Substantia nigra (tissue), 51 donors: ENCODE measurements at places on chromosomes 3 and 15.

DNA sequence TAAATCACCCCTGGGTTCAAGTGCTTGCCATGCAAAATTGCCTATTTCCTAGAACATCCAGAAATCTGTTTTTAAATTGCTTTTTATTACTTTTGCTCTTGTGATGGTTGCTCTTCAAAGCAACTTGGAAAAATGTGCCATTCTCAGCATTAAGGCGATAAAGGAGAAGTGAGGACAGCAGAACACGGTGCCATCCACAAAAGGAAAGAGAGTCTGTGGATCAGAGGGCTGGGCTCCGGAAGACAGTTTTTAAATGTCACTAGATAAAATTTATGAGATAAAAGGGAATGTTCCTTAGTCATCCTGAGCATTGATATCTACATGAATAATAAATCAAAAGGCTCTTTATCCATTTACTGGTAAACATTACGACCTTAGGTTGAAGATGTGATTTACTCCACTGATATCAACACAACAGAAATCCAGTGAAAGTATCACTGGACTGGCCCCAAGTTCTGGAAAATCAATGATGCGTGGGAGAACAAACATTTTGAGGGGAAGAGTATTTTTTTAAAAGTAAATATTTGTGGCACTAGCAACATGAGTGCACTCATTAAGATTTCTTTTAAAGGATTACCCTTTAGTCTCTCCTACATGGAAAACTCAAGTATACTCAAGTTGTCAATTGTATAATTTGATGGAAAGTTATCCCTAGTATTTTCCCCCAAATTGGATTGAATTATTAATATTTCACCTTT, 554.7 kb downstream of the FHIT start:
- no peak for DNase-seq

- DNase-seq: no peak
These were observed 203.8 kb downstream of the TPRG1 start for GRCh38 chr3:189375532-189375931.

- DNase-seq: no peak
These were observed 45.9 kb downstream of the CHDH start for GRCh38 chr3:53800041-53800906.

GRCh38 chr3:110027446-110028080, 690.2 kb upstream of the DPPA4 start:
- DNase-seq: no peak

GRCh38 chr3:122003112-122003511, 18.9 kb downstream of the ILDR1 start:
- no peak for DNase-seq

DNA sequence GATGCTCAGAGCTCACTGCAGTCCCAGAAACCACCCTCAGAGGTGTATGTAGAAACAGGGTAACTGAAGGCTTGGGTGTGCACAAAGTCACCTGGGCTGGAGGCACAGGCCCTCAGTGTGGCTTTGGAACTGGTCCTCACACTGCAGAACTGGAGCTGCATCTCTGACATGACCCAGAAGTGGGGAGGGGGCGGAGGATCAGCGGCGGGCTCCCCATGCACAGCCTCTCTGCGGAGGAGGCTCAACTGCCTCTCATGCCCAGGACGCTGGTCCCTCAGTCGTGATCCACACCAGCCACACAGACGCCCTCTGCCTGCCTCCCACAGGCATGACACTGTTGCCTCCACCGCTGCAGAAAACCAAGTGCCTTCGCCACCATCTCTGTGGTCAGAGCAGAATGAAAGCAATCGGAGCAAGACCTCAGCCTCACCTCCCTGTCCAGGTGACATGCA, 73.7 kb downstream of the TM2D3 start:
- DNase-seq: peak; percentile 37

DNA sequence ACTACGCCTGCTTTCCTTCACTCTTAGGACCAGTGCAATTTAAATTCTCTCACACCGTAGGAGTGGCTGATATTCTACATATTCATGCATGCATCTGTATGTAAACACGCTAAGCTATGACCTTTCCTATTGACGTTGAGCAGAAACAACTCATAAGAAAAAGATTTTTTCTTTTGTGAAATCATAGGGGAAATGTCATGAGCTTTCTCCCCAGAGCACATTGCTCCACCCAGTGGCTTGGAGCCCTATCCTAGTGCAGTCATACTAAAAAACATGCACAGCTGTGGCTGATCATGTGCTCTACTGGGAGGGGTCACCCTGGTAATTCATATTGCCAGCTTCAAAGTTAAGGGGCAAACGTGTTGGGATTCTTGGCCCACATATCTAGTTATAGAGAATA, 1.8 kb upstream of the MESD start:
- DNase-seq: peak; percentile 38

GRCh38 chr15:37375519-37375918, 275.2 kb upstream of the MEIS2 start:
- DNase-seq: no peak

DNA sequence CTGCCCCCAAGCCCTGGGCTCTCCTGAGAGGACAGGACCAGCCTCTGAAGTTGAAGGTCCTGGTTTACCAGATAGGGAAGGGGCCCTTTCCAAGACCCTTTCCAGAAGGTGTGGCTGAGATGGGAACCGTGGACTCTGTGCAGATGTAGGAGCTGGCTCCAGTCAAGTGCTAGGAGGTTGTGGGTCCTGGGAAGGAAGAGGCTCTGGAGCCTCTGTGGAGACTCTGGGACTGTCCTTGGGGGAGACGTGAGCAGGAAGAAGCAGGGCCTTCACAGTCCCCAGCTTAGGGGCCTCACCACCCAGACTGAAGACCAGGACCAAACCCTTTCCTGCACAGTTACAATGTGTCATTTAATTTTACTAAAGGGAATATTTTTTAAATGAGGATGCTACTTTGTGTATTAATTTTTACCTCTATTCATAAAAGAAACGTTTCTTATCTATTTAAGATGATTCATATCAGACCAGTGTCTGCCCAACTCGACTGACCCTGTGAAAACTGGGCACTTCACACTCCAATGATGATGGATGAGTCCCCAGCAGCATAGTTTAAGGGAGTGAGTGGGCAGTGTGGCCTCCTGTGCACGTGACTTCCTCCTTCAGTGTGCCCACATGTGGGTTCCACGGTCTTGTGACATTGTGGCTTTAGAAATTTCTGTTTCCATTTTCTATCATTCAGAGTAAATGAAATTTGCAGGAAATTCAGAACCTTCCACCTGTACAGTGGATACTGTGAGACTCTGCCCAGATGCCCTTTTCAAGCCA, 10.9 kb downstream of the CCR5AS start:
- no peak for DNase-seq

GRCh38 chr3:52208556-52208955, 10.6 kb downstream of the ALAS1 start:
- DNase-seq: no peak

GRCh38 chr3:141242377-141243092, 10.9 kb downstream of the PXYLP1 start:
- DNase-seq: no peak

GRCh38 chr3:70180664-70181063, 131.8 kb downstream of the MDFIC2 start:
- no peak for DNase-seq

DNA sequence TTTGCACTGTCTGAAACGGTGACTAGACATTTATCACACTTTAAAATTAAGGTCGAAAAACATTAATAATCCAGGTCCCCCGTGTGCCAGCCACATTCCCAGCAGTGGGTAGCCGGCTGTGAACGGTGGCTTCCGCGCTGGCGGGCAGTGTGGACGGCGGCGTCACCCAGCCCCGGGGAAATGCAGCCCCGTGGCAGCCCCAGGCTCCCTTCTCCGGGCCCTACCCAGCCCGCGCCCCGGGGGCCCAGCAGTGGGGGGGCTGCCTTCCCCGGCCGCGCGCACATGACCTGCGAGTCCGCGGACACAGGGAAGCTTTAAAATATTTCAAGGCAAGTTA, 25.3 kb downstream of the GABRA5 start:
- DNase-seq: no peak

GRCh38 chr15:83365370-83365938, 81.0 kb upstream of the BNC1 start:
- peak; percentile 47 for DNase-seq

DNA sequence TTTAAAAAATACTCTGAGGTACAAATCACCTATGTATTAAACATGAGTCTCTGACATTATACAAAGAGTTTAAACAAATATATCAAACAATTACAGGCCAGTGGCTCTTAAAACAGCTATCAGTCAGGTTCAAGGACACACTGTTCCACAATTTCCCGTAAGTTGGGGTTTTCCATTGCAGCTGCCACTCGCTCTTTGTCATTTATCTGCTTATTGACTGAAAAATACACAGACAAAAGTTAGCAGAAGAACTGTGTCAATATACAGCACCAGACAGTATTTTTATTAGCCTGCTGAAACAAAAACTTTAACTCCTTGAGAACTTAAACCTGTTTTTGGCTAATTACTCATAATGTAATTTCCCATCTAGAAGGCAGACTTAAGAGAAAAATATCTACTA, 20.8 kb downstream of the CIAO2A start:
- DNase-seq: no peak

- DNase-seq: no peak
These were observed 17.9 kb downstream of the CP start for GRCh38 chr3:149203758-149204157.

GRCh38 chr3:12312010-12312409, 23.1 kb downstream of the PPARG start:
- no peak for DNase-seq

GRCh38 chr15:39313881-39314280, 267.0 kb upstream of the THBS1 start:
- DNase-seq: no peak
